Activated CD4-positive, alpha-beta T cell treated with anti-CD3 and anti-CD28 coated beads for 36 hours (primary cell): ENCODE measurements at places on chromosomes 1 and 21. TPM values are rescaled to one million over a fixed set of nuclear protein-coding genes. Genes with fewer than 3 reads are reported as not detected.

GRCh38 chr21:41211060-41211805, 43.3 kb downstream of the BACE2 start:
- DNase-seq: no peak

DNA sequence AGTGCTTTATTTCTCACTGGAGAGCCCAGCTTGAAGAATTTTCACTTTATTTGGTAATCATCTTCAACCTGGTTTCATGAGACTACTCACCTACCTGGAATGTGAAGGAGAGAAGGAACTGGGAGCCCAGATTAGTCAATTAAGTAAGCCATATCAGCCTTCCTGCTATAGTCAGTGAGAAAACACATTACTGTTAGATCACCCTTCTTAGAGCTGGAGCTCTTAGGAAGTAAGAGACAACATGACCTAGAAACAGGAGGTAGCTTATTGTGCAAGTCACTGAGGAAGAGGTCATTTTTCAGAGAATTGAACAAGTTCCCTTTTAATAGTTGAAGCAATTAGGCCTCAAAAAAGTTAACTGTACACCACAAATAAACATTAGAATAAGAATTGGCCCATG, 49.2 kb upstream of the TEKT2 start:
- DNase-seq: no peak

- DNase-seq: no peak
Observed at GRCh38 chr21:42520628-42521253, 7.1 kb downstream of the SLC37A1 start.

Gene UBQLN4
- 49.0 TPM for total RNA-seq

GRCh38 chr1:172414331-172414730, 6.2 kb upstream of the C1orf105 start:
- no peak for DNase-seq

Gene AIM2
- total RNA-seq: 65.6 TPM

Gene CASQ1
- total RNA-seq: not detected

GRCh38 chr1:113981962-113982931, 3.0 kb downstream of the OLFML3 start:
- DNase-seq: no peak

GRCh38 chr1:32388641-32389040, 5.6 kb downstream of the BSDC1 start:
- no peak for DNase-seq

DNA sequence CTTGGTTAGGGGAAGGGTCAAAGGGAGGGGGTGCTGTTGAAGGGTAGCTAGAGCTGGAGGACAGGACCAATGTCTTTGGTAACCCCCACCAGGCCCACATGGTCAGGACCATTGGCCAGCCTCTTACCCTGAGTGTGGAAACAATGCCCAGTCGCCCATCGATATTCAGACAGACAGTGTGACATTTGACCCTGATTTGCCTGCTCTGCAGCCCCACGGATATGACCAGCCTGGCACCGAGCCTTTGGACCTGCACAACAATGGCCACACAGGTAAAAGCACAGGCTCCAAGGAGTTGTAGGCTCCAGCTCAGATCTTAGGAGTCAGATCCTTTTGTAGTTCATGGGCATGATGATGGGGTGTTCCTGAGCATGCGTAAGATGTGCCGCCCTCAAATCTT, 3.8 kb downstream of the CA14 start:
- DNase-seq: no peak

Gene S100A7
- total RNA-seq: not detected

DNA sequence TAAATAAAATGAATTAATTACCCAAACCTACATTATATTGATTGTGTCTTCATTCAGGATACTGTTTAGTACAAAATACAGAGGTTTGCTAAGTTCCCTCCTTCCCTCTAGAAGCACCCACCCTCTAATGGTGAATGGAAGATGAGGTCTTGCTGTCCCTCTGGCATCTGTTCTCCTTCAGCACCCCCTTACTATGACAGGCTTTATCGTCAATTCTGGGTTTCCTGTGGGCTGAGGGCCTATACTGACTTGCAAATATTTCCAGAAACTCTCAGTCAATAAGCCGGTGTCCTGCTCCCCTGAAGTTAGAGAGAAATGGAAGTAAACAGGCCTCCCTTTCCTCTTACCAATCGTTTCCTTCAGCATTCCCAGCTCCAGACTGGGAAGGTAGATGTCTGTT, 13.2 kb downstream of the LAX1 start:
- no peak for DNase-seq
